ENCODE measurements at places on chromosomes 16 and 17.

DNA sequence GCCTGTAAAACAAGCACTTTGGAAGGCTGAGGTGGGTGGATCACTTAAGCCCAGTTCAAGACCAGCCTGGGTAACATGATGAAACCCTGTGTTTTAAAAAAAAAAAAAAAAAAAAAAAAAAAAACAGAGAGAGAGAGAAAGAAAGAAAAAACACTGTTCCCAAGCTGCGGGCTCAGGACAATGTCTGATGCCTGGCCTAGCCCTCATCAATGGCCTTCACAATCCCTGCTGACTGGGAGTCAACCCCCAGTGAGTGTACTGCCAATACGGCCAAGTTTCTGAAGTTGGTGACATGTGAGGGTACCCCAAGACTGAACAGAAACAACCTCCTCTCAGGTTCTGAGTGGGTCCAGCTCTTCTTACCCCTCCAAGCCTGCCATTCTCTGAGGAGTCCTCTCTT is 116.5 kb downstream of the ZNF778 start:
- no peak for DNase-seq

DNA sequence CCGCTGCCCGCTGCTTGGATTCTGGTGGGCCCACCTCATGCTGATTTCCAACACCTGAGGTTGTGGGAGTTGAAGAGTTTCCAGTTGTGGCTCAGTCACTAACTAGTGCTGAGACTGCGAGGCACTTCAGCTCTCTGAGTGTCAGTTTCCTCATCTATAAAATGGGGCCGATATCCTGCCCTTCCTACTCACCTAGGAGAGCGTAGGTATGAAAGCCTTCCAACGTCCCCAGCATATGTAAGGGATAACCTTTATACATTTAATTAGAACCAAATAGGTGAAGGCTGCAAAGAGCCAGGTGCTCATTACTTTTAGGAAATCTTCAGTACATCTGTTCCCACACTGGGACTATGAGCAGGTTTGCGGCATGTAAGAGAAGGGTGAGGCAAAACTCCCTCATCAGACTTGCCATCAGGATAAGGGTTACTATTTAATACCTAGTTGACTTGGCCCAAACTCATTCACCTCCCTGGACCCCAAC is 782 bp upstream of the KIF18B start:
- DNase-seq = no peak

DNA sequence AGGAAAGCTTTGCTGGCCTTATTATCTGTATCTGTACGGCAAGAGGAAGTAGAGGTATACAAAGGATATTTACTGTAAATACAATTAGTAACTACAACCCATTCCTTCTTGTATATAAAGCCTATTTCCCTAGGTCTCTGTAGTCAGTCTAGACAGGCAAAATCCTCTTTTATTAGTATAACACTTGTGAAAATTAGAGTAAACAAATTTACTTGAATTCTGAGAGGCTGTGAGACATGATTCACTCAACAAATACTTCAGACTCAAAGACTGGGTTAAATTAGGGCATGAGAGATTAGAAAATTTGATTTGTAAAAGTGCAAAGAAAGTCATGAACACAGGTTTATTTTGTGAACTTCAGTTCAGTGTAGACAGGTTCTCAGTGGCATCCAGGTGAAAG is 30.9 kb upstream of the CDH8 start:
- no peak for DNase-seq

GRCh38 chr16:14263011-14263410 is 191.9 kb downstream of the MRTFB start:
- DNase-seq = no peak

DNA sequence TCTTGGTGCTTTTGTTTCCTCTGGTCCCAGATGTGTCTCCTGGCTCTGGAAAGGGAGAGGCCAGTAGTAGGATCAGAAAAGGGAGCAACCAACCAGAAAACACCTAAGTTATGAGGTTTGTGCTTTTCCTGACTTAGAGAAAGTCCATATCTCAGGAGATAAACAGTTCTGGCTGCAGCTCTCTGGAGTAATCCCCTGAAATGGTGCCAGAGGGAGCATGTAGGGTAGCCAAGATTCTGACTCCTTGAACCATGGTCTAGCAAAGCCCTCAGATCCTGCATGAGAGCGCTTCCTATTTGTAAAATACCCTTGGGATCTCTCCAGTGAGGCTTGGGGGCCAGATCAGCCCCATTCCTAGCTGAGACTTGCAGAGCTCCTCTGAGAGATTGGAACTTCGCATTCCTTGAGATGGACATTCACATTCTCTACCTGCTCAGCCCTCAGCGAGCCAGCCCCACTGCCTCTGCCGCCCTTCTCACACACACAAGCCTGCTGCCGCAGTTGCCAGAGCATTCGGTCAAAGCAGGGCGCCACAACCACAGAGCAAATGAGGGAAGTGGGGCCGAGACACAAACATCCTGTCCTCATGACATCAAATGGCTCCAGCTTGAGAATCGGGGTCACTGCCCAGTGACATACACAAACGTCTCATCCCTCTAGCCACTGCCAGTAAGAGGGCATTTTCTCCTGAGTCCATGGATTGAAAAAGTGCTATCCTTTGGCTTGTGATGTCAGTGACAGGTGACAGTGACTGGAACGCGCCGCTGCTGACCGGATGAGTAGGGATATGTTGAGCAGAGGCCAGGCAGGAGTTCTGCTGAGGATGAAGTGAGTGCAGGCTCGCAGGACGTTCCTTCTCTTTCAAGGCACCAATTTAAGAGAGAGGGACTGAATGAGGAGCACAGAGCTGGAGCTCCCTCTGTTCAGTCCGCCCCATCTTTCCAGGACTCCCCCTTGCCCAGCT is 5.0 kb downstream of the ABHD15 start:
- DNase-seq = no peak

DNA sequence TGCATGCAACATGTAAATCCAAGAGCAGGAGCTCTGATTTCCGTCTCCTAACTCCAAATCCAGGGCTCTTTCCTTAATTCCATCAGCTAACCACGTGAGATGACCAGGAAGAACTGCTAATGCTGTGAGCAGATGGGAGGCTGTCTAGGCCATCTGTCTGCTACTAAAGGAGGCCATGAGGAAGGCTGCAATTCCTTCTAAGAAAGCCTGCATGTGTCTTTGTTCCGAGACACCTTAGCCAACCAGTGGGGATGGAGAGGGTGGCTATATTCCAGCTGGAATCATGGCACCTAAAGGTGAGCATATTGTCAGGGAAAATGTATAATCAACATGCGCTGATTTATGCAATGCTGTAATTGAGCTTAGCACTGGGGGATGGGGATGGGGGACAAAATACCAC is 267.2 kb upstream of the CDH5 start:
- no peak for DNase-seq

- no peak for DNase-seq
These were observed 8.0 kb upstream of the SLC6A2 start for GRCh38 chr16:55647798-55648197.

DNA sequence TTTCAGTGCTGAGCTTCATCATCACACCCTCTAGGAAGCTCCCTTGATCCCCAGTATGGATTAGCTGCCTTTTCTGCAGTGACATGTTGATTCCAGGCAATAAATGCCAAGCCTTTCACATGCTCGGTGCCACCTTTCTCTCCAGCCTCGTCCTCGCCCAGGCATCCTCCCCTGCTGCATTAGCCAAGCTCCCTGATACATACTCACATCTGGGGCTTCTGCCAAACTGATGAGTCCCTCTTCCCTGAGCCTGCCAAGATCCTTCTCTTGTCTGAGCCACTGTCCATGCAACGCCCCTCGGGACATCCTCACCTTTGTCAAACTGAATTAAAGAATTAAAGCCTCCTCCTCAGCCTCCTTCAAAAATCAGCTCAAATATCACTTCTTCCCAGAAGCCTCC is 538.5 kb upstream of the CDH11 start:
- peak; percentile 74 for DNase-seq

GRCh38 chr17:77096570-77097214 is 44.1 kb upstream of the SEC14L1 start:
- no peak for DNase-seq

DNA sequence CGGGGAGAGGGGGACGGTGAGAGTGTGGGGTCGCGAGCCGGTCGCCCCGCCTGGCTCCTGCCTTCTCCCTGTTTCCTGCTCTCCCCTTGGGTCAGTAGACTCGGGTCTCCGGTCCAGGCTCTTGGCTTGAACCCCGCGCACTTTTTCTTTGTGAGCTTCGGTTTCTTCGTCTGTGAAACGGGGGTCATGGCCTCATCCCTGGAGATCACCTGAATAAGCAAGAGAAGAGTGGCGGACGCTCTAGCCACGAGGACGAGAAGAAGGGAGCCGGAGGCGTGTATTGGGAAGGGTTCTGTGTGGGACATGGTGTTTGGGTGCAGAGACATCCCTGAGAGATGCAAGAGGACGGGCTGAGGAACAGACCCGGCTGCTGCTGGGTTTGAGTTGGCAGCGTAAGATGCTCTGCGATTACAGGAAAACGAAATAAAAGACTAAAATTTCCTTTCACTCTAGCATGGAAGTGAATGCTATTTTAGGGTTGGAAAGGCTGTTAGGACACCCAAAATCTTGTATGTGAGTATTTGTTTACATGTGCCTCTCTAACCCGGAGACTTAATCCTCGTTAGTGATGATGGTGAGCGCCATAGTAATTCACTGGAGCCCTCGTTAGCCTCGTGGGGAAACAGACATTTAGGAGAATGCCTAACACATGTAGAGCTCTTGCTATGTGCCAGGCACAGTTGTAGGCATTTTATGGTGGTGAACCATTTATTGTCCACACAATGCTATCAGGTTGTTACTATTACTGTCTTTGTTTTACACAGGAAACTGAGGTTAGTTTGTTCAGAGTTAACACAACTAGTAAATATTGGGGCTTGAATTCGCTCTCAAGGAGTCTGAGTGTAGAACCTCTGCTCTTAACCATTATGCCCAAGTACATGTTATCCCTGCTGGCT is 646 bp downstream of the KIF22 start:
- no peak for DNase-seq

DNA sequence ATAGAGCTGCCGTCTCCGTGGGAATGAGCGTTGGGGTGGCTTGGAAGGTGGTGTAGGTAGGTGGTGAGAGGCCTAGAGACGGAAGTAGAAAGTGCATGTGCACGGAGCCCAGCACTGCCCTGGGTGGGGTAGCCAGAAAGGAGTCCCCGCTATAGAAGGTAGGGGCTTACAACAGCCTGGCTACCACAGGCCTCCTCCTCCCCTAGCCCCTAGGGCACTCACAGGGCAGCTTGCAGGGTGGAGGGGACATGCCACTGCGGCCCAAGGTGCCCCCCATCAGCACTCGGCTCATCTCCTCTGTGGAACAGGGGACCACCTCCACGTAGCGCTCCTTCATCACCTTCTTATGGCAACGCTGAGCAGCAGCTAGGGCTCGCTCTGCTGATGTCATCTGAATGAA is 5.0 kb downstream of the ESRP2 start:
- no peak for DNase-seq

- DNase-seq = peak; percentile 82
These were observed 1.5 kb upstream of the FAAP100 start for GRCh38 chr17:81553616-81554181.

- DNase-seq = peak; percentile 68
These were observed at the start of gene SRCIN1 for GRCh38 chr17:38605841-38606645. Gene SRCIN1, minus strand, starts transcription at chr17:38605952. Its CDS starts 247 bp downstream, at chr17:38605705.

DNA sequence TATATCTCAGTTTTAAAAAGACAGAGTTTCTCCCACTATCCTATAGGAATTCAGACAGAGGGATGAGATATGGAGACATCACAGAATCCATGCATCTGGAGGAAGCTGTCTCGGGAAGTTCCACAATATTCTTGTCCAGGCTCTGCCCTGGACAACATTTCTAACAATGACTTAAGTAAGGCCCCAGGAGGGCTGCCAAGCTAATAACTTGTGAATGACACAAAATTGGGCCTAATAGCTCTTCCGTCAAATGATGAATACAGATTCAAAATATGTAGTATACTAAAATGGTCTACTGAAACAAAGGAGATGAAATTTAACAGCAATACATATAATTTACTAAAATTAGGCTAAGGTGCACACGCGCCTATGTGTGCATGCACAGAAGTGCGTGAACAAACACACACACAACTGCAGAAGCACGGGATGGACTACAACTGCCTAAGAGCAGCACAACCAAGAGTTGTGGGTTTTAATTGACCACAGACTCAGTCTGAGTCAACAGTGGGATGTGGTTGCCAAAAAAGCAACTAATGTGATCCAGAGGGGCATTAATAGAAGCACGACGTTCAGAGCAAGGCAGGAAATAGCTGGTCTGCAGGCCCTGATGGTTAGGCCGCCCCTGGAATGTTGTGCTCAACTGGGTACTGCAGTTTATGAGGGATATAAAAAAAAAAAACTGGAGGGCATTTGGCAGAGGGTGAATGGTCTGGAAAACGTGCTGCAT is 26.3 kb upstream of the HS3ST2 start:
- no peak for DNase-seq

- DNase-seq = no peak
These were observed 62.3 kb downstream of the WSB1 start for GRCh38 chr17:27356091-27356705.

DNA sequence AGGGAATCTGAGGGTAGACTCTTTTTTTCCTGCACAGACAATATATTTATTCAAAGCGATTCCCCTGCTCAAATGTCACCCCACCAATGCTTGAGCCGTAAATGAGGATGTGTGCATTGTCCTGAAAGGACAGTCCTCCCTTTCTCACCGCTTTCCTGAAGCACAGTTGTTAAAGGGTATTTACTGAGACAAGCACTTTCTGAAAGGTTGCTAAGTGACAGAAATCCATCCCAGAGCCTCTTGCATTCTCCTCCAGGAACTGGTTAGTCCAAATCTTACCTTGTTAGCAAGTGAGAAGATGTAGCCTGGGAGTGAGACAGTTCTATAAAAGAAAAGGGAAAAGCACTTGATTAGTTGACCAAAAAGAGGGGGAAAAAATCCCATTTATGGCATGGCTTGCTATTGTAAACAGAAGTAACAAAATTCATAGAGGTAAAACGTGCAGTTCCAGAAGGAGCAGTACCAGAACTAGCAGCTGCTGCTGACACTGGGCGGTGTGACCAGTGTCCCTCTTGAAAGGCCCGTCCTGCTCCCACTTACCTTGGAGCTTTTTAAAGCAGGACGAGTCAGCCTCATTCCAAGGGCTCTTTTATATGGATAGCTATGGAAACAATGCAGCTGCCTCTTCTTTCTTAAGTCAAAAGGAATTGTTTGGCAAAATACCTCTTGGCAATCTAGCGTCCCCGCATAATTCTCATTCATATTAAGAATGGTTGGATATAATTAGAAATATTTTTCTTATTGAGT is at the start of gene MYH2:
TSS of gene MYH2 (minus strand) at position 563 of the 747 bp plus-strand sequence. CDS start 1,738 bp downstream, outside the sequence.
- no peak for DNase-seq

All from RWPE2 (cell line).